Left ventricle myocardium inferior (tissue), 1 donor: ENCODE measurements at places on chromosomes 5 and 9. TPM values are rescaled to one million over a fixed set of nuclear protein-coding genes. Genes with fewer than 3 reads are reported as not detected.

CYSRT1 gene
- 0.27 TPM for total RNA-seq

DNA sequence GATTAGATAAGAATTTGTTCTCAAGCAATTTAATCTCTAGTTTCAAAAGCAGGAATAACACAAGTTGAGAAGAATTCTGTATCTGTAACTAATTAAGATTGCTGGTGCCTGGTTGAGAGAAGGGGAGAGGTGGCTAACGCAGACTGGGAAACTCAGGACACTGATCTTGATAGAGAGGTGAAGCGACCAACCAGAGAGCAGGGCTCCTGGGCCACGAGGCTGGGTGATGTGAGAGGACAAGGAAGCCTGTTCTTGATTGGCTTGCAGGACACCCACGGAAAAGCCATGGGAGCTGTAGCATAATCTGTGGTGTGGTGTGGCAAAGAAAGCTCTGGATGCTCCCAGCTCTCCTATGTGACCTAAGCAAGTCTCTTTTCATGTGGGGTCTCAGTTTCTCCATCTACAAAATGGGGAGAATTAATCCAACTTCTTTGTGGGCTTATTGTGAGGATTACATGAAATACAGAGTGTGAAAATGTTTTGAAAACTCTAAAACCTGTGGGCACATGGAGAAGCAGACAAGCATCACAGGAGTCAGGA, 594.1 kb upstream of the BRINP1 start:
- H3K27me3 ChIP-seq: peaks cover 41% of the 10 kb centered on the region
- H3K36me3 ChIP-seq: no peaks in the 10 kb centered on the region
- no peak overlapping the region for H3K27ac ChIP-seq
- no peak for DNase-seq
- H3K4me3 ChIP-seq: no peak overlapping the region

DNA sequence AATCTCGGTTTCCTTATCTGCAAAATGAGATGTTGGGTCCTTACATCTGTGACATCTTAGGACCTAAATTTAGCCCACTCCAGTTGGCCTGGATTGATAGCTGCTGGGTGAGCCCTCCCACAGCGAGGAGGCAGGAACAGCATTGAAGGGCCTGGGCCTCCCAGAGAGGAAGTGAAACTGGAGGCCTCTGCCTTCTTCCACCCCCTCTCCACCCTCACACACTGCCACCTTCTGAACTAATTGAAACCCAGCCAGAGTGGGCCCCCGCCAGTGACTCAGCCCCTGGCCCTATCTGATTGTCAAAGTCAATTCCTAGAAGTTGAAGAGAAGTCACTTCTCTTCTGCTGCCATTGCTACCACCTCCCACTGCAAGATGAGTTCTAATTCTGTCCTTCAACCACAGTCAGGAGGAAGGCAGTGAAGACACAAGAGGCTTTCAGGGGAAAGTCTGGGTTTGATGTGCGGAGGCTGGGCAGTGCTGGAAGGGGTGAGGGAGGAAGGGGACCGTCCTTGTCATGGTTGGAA, 55.2 kb upstream of the NEK6 start:
- no peaks in the 10 kb centered on the region for H3K36me3 ChIP-seq
- no peak overlapping the region for H3K4me3 ChIP-seq
- no peaks in the 10 kb centered on the region for H3K27me3 ChIP-seq
- DNase-seq: peak; percentile 51
- H3K4me1 ChIP-seq: peaks cover 5% of the 10 kb centered on the region

DNA sequence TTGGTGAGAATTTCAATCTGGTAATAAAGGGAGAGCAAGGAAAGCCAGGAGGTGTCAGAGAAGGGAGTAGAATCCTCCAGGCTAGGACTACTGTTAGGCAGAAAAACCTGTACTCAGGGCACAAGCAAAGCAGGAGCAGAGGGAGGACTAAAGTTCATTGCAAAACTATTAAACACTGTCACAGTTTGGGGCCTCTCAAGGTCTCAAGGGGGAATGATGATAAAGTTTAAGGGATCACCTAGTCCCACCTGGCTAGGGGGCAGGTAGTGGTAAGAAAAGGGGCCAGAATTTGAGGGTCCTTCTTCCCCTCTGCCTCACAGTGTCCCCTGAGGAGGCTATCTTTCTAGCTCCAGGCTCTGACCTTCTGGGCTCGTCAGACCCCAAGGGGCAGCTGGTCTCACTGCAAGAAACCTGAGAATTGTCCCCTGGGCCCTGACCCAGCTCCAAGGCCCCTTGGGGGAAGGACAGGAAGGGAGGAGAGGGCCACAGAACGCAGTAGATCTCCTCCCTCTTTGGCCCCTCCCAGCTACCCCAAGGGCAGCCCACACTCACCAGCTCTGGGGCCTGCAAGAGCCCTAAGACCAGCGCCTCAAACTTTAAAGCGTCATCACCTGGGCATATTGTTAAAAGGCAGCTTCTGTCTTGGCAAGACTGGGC, 974 bp downstream of the CCDC69 start:
- peak overlapping the region; percentile 88 for H3K27ac ChIP-seq
- peaks cover 70% of the 10 kb centered on the region for H3K4me1 ChIP-seq
- no peaks in the 10 kb centered on the region for H3K27me3 ChIP-seq
- peak overlapping the region; percentile 88 for H3K4me3 ChIP-seq

SMIM33 gene
- total RNA-seq: not detected

DNA sequence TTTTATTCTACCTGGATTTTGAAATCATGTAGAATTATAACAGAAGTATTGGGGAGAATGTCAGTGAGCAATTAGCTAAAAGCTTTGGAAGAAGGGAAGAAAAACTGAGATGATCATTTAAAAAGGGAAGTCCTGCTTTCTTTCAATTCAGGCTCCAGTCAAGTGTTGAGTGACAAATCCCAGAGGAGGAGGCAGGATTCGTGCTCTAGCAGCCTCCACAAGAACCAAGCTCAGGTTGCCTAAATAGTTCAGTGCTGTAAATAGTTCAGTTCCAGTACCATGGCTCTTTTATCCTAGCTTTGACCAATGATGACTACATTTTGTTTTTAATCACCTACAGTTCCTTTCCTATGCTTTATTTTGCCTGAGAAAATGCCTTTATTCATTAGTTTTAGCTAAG, 204.9 kb upstream of the NREP start:
- no peak overlapping the region for H3K27ac ChIP-seq
- no peak overlapping the region for H3K4me3 ChIP-seq
- no peak for DNase-seq
- peaks cover 11% of the 10 kb centered on the region for H3K4me1 ChIP-seq
- no peaks in the 10 kb centered on the region for H3K36me3 ChIP-seq
- H3K27me3 ChIP-seq: no peaks in the 10 kb centered on the region

- peaks cover 7% of the 10 kb centered on the region for H3K36me3 ChIP-seq
- no peaks in the 10 kb centered on the region for H3K4me1 ChIP-seq
- no peaks in the 10 kb centered on the region for H3K27me3 ChIP-seq
- DNase-seq: no peak
Measured at GRCh38 chr5:109234381-109234780, 175.4 kb downstream of the PJA2 start.
